Dermis blood vessel endothelial cell (primary cell): ENCODE measurements at places on chromosomes 1 and 21. TPM values are rescaled to one million over a fixed set of nuclear protein-coding genes. Genes with fewer than 3 reads are reported as not detected.

C2CD2 gene
- 51.7 and 63.0 TPM in 2 replicates for total RNA-seq

WDR64 gene
- 0.17 TPM in 1 of 2 replicates, not detected in the other for total RNA-seq

OR6K3 gene
- not detected in 2 replicates for total RNA-seq

TMEM125 gene
- 0.05 TPM in 1 of 2 replicates, not detected in the other for total RNA-seq

EFNA3 gene
- 1.9 and 2.2 TPM in 2 replicates for total RNA-seq

DNA sequence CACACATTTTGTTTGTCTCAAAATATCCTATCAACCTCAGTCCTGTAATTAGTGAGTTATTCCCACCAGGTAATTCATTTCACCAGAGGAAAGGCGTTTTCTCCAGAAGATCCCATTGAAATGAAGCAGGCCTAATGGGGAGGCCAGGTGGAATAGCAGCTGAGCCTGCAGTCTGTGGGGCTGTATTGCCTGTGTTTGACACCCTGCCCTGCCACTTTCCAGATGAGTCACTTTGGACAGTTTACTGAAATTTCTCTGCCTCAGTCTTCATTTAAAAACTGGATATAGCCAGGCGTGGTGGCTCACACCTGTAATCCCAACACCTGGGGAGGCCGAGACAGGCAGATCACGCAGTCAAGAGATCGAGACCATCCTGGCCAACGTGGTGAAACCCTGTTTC lies 78.1 kb upstream of the PPP2R5A start:
- DNase-seq = no peak

DNA sequence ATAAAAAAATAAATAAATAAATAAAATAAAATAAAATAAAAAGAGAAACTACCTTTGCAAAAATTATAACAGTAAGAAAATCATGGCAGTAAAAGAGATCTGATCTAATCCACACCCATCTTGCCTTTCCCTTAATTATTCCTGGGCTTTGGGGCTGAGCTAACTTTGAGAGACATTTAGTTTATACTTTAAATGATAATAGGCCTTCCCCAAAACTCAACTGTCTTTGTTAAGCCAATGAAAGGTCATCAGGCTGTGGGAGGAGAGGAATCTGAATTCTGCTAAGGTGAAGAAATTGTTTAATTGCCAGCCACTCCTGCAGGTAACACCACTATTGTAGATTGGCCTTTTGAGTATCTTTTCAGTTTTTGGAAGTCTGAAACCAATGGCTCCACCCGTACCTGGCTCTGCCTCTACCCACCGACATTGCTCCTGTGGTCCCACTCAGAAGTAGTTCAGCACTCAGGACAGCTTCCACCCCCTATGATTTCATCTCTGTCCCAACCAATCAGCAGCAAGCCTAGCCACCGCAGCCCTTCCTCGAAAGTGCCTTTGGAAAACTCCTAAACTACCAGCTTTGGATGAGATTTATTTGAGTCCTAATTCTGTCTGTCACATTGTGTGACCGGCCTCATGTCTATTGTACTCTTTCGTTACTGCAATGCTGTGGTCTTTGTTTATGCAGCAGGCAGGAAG lies 23.0 kb upstream of the PNRC2 start:
- peak; percentile 22 for DNase-seq

- DNase-seq = no peak
These were observed 91.8 kb downstream of the ZZZ3 start for GRCh38 chr1:77590651-77591050.

DNA sequence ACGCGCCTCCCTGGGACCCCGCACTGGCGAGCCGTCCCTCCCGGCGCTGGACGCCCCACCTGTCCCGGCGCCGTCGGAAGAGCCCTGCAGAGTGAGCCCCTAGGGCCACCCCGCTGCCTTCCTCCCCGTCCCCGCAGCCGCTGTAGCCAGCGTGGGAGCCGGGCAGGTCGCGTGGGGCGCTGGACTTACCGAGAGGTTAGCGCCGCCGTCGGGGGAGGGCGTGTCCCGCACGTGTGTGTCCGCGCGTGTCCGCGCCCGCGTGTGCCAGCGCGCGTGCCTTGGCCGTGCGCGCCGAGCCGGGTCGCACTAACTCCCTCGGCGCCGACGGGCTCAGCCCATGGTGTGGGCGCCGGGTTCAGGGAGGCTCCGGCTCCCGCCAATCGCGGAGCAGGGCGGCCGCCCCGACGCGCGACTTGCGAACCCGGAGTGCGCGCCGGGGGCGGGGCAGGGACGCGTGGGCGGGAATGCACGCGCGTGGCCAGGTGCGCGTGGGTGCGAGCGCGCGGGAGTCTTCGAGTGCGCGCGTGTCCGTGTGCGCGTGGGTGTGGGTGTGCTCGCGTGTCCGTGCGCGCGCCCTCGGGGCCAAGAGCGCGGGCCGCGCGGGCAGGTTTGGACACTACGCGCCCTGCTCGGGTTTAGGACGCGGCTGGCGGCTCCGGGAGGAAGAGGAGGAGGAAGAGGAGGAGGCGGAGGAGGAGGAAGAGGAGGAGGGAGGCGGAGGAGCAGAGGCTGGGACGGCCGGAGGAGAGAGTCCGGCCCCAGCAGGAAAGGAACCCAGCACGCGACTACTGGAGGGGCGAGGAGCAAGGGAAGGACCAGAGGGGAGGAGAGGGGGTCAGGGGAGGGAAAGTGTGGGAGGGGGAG lies 145.2 kb upstream of the ETS2 start:
- DNase-seq = no peak

DNA sequence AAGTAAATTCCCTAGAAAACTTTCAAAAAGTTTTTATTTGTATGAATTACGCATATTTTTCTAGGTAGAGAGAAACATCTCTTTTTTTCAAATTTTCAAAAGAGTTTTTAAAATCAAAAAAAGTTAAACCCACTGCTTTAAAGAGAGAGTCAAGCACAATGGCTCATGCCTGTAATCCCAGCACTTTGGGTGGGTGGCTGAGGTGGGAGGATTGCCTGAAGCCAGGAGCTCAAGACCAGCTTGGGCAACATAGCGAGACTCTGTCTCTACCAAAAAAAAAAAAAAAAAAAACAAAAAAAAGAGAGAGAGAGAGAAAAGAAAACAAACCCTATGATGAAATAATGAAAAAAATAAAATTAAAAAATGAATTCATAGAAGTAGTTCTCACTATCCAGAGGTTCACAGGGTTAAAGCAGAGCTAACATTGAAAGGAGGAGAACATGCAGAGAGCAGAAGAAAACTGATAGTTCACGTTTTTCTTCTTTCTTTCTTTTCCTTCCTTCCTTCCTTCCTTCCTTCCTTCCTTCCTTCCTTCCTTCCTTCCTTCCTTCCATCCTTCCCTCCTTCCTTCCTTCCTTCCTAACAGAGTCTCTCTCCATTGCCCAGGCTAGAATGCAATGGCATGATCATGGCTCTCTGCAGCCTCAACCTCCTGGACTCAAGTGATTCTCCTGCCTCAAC lies 30.5 kb upstream of the SARS1 start:
- DNase-seq = no peak

DNA sequence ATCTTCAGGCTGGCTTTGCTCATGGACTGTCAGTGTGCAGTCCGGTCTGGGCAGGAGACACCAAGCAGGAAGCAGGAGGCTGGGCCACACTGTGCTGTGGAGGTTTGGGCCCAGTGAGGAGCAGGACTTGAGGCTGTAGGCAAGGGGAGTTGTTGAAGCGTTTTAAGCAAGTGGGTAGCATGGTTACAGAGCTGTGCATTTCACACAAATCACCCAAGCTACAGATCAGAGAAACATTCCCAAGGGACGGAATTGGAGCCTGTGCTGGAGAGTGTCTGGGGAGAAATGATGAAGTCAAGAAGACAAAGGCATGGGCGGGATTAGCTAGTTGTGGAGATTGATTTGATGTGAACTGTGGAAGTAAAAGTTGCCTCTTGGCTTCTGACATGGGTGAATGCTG lies 60.9 kb downstream of the KIF21B start:
- DNase-seq = no peak

DNA sequence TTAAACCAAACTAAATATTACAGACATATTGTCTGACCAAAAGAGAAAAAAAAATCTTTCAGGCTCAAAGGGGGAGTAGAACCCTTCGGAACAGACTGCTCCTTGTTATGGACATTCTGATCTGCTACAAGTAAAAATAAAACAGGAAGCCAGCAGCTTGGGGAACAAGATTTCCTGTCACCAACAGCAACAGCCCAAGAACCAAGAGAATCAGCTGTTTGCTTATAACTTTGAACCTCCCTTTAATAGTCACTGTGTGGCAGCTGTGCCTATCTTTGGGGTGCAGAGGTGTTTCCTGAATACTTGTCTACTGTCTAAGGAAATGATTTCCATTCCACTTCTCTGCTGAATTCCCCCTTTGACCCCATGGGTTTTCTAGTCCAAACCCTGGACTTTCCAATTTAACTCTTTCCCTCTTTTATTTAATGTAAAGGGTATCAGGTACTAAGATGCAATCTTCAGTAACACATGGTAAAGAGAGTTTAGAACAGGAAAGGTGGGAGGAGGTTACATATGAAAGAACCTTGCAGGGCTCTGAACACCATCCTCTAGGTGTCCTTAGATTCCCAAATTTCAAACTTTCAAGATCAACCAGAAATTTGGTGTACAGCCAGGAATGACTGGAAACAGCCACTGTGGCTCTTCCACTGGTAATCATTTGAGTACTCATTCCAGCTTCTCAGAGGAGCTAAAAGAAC lies 38.6 kb downstream of the GPR3 start:
- DNase-seq = peak; percentile 73

GRCh38 chr1:94753171-94753972 lies 66.8 kb upstream of the SLC44A3 start:
- no peak for DNase-seq

GRCh38 chr1:177069490-177069889 lies 95.0 kb downstream of the ASTN1 start:
- no peak for DNase-seq

- DNase-seq = peak; percentile 97
These were observed 91.9 kb downstream of the RAVER2 start for GRCh38 chr1:64836802-64837201.

GRCh38 chr1:203340112-203340790 lies 10.7 kb downstream of the FMOD start:
- peak; percentile 89 for DNase-seq

DNA sequence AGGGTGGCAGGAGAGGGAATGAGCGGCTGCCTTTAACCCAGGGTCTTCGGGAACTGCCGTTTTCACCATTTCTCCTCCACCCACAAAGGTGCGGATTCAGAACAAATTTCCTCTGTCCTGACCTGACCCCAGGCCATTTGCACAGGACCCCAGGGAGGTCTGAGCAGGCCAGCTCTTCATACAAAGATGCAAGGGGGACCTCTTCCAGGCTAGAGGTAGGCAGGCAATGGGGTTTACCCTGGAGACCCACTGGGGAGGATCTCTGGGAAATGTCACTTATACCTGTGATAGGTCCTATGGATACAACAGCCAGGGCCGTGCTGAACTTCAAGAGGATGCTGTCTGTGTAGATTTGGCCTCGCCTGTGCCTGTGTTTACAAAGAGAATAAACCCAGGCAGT lies 89.7 kb upstream of the VAMP3 start:
- DNase-seq = no peak

- DNase-seq = peak; percentile 34
These were observed 53.7 kb downstream of the KCNJ6 start for GRCh38 chr21:37862536-37862935.

GRCh38 chr1:101291562-101292380 lies 55.0 kb downstream of the S1PR1 start:
- peak; percentile 82 for DNase-seq

DNA sequence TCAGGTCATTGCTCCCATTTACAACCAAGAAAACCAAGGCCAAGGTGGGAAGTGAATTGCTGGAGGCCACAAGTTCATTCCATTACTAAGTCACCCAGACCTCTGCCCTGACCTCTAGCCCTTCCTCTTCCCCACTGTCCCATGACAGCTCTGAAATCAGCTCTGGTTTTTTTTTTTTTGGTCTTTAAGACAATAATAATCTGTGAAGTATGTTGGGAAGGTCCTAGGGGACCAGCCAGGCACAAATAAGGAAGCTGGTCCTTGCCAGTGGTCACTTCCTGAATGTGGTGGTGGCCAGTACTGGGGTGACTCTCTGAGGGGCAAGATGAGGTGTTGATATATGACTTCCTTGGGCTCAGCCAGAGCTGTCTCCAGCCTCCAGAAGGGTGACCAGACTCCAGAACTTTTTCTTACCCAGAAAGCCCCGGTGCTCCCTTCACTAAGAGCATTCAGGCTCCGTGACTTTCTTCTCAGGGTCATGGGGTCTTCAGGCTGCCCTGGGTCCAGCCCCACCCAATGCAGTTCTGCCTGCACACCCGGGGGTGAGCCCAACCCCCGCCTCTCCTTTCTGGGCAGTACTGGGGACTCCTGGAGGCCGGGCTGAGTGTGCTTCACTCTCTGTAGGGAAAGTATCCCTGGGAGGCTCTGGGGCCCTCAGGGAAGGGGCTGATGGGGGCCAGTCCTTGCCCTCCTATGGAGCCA lies 159.6 kb downstream of the PTPRU start:
- DNase-seq = no peak

- DNase-seq = no peak
These were observed 35.4 kb upstream of the AGPAT3 start for GRCh38 chr21:43829575-43830119.

GRCh38 chr21:29007810-29008209 lies 11.3 kb downstream of the RWDD2B start:
- DNase-seq = no peak
